ENCODE measurements at places on chromosomes 11 and 22.

GRCh38 chr11:86977441-86978050 lies 22.4 kb upstream of the FZD4 start:
- no peak for DNase-seq

DNA sequence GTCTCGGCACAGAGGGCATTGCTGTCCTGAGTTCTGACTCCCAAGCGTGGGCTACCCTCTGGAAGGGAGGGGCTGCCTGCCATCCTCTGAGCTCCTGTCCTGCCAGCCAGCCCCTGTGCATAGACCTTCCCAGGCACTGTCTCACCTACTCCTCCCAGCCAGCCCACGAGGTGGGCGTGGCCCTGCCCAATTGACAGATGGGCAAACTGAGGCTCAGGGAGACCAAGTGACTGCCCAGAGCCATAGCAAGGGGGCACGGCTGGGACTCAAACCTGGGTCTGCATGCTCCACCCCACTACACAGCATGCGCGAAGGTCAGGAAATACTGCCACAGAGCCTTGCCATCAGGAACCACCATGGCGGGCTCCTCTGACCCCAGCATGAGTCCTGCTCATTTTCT lies 29.4 kb upstream of the PRR5 start:
- DNase-seq, result no peak

DNA sequence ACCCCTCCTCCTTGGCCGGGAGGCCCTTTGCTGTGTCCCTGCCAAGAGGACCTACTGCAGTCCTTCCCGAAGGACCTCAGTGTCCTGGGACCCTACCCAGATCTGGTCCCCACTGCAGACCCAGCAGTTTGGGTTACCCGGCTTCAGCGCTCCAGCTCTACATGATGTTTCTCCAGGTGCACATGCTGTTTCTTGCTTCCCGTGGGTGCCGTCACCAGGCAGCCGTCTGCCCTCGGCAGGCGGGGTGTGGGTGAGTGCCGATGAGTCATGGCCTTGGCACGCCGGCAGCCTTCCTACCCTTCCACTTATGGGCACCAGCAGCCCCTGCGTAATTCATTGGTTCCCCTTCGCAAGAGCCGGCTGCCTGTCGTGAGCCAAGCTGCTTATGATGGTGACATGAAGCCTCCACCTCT lies 101.8 kb downstream of the BCR start:
- DNase-seq, result no peak

GRCh38 chr22:36439481-36440271 lies 41.8 kb downstream of the TXN2 start:
- DNase-seq, result no peak

DNA sequence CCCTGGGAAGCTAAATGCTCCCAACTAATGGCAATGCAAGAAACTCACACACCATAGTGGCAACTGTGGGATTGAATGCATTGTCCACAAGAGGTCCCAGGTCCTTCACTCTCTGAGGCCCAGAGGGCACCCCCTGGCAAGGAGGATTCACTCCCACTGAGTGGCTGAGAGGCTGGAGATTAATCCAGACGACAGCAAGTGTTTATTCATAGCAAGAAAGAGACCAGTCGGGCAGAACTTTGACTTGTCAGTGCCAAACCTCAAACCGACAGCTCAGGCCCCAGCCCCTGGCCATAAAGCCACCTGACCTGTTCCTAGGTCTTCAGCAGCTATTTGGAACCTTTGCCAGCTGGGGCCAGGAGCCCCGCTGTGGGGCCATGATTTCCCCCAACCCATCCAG lies 54.5 kb upstream of the MPEG1 start:
- DNase-seq, result no peak

DNA sequence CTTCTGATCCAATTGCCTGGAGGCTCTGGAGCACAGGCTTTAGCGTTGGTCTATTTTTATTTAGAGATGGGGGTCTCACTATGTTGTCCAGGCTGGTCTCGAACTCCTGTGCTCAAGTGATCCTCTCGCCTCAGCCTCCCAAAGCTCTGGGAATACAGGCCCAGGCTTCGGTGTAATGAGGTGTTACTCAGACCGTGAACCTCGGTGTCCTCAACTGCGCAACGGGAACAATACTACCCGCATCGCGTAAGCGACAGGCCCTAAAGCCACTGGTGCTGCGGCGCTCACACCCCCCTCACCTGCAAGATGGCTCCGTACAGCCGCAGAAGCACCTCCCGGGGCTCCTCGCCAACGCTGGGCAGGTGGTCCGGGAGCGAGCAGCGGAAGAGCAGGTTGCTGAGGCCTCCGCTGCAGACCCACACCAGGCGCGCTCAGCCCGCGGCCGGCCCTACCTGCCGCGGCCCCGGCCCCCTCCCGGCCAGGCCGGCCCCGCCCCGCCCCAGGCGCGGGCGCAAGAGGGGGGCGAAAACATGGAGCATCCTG lies 628 bp downstream of the CHKB start:
- DNase-seq, result no peak

GRCh38 chr11:94326947-94327346 lies 22.6 kb downstream of the IZUMO1R start:
- no peak for DNase-seq

- DNase-seq, result no peak
Measured at GRCh38 chr11:17811352-17811751, 76.8 kb downstream of the KCNC1 start.

- DNase-seq, result no peak
Measured at GRCh38 chr11:1397862-1398527, 8.3 kb downstream of the BRSK2 start.

DNA sequence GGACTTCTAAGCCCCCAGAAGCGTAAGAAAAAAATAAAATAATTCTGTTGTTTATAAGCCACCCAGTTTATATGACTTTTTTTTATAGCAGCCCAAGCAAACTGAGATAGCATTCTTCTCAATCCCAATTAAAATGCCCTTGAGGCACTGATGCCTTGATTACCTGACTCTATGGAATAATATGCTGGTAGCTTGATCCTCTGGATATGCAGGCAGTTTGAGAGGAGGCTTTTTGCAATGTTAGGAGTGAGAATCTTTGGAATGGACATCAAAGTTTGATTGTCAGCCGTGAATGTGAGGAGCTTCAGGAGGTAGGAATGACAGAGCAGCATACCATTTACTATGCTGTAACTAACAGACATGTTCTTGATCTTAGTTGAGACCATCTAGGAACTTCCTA lies 275.6 kb downstream of the AASDHPPT start:
- DNase-seq, result no peak

DNA sequence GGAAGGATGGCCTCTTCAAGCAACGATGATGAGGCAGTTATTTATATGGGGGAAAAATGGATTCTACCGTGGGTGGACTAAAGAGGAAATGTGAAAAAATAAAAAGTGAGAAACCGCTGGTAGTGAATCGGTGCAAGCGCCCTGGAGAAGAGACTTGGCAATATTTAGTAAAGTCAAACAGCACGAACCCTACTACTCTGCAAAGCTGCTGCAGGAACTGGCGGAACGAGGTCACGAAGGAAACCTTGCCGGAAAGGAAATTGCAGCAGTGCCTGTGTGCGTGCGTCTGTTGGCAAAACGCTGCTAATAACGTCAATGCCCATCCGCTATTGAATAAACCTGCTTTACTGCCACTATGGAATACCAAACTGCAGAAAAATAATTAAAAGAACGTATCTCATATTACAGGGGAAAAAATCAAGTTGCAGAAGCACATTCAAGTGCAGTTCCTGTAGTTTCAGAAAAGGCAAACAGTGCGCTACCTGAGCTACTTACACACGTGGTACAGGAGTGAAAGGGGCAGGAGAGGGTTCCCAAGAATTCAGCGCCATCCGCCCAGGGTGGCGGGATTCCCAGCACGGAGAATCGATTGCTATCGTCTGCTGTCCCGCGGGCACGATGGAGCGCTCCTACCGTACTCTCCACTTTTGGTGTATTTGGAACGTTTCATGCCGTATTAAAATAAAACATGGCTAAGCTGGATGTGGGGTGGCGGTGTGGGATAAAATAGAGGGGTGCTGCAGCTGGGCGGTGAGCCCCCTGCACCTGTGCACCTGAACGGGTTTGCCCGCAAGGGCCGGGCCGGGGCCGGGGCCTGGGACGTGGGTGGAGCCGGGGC lies 585 bp upstream of the NADSYN1 start:
- DNase-seq, result no peak

DNA sequence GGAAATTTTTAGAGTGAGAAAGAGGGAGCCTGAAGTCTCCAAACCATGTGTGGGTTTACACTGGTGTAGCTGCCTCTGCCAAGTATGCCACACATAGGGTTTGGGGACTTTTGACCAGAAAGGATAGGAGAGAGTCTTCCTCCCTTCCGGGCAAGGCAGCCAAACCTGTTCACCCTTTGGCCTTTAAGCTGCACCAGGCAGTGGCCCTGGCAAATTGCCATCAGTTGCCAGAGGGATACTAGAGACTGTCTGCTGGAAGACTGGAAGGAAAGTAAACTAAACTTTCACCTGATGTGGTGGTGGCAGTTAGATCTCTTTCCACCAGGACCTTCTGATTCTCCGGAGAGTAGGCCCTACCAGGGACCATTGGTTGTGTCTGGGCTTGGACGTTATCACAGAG lies 1263.2 kb downstream of the FAM181B start:
- DNase-seq, result no peak

DNA sequence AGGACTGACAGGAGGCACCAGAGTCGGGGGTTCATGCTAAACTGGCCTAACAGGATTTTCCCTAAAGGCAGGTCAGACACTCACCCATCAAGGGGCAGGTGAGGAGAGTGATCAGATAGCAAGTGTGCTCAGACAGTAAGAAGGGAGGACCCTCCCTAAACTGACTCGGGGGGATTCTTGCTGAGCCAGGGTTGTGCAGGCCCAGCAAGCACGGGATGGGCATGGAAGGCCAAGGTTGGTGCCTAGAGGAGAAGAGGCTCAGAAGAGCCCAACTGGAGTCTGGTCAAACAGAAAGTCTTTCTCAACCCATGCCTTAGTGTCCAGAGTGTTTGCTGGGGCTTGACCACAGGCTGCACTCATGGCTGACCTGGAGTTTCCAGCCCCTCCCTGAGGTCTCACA lies 6.2 kb upstream of the APOL1 start:
- no peak for DNase-seq

- DNase-seq, result no peak
Measured at GRCh38 chr11:15212876-15213275, 98.2 kb downstream of the INSC start.

DNA sequence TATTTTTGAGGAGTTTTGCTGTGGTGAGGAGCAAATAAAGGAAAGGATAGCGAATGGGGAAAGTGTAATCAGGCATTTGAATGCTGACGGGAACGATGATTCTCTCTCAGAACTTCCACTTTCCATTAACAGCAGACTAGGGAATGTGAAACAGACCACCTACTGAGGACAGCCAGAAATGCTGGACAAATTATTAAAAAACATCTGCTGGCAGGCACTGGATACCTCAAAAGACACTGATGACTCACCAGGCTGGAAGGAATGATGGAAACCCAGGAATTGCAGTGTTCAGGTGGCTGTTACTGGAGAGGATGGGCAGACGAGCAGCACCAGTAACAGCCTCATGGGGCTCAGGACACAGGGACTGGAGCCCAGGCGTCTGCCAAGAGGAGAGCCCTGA lies 33.4 kb downstream of the PLA2G6 start:
- DNase-seq, result no peak

DNA sequence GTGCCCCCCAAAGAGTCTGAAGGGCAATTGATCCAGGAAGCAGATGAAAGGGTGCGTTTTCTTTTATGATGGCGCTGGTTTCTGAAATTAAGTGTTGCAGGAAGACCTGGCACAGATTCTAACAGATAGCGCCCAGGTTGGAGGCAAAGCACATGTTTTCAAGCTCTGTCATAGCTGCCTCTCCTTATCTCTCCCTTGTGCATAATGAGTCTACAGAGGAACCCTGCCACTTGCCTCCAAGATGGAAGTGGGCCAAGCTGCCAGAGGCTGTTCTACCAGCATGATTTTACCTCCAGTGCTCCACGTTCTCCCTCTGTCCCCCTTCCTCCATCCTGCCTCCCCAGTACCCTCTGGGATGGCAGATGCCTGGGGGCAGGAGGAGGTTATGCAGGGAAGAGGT lies 30.0 kb upstream of the TLCD5 start:
- no peak for DNase-seq

- no peak for DNase-seq
Measured at GRCh38 chr22:27952779-27953178, 33.7 kb upstream of the PITPNB start.
